NCI-H226 (cell line): ENCODE measurements at places on chromosomes 3 and 15.

DNA sequence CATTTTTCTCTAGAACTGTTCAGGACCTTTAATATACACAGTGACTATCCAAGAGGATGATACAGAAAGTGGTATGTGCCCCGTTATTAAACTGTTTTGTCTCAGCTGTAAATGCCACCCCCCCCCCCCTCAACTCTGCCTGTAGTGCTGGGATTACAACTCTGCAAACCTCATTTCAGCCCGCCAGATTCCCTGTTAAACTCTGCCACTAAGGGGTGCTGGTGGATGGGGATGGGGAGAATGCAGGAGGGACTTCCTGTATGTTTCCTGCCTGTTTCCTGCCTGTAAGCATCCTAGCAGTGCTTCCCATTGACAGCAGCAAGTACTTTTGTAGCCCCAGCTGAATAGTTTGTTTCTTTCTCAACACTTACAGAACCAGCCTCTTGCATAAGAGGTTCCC, 301.7 kb upstream of the RORA start:
- DNase-seq = peak; percentile 22

DNA sequence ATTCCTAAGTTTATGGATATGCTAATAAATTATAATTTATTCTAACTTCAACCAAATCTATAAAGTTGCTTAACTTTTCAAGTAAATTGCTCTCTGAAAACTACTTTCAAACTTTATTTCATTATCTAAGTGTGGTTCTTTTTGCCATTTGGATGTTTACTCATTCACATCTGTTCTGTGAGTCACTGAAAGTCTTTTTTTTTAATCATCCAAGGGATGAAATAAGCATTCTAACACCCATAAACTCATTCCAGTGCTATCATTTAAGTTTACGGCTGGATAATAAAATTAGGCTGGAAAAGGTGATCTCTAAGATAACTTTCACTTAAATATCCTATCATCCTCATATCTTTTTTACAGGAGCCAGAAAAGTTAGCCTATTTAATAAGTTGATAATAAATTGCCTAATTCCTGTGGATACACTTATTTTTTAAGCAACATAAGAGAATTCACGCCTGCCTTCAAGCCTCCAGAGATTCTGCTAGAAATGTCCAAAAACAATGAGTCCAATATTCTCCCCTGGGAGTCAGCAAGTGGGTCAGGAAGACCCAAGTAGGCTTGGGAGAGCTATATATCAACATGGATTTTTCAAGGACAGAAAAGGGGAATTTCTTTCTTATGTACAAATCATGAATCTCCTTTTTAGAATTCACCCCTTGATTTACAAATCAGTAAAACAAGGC, 25.8 kb downstream of the SCG3 start:
- DNase-seq = no peak

DNA sequence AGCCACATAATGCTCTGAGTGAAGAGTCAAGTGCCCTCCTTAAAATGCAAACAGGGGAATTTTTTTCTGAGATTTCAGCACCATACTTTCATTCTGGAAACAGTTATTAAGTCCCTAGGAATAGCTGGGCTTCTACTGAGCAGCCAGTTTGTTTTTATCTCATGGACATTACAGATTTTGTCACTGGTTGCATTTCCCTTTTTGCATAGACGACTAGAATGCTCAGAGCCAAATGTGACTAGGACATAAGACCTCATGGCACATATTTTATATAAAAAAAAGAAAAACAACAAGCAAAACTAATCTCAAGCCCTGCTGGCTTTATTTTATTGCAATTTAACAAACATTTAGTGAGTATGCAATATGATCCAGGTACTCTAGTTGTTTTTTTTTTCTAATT, 112.7 kb upstream of the NANOGP8 start:
- no peak for DNase-seq

DNA sequence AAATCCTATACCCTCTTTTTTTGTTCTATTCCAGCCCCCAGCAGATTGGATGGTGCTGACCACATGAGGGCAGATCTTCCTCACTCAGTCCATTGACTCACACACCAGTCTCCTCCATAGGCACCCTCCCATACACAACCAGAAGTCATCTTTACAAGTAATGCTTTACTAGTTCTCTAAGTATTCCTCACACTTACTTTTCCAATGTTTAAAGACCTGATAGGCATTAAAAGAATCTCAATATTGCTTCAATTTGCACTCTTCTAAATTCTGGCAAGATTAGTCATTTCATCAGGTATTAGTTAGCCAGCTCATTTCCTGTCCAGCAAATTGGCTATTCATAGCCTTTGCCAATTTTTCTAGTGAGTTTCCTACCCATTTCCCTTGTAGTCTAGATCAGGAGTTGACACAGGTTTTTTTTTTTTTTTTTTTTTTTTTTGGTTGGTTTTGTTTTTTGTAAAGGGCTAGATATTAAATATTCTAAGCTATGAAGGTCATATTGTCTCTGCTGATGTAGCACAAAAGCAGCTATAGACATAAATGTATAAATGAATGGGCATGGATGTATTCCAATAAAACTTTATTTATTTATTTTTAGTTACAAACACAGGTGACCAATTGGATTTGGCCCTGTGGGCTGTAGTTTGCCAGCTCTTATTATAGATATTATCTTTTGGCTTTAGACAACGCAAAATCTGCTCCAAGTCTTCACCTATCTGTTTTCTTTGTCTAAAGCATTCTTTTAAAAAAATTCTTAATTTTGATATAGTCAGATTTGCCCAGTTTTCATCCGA, 76.1 kb downstream of the ABHD5 start:
- peak; percentile 52 for DNase-seq

- DNase-seq = no peak
These were observed 32.6 kb downstream of the PPCDC start for GRCh38 chr15:75056036-75056435.

- DNase-seq = no peak
These were observed 4.3 kb downstream of the CHAC1 start for GRCh38 chr15:40957581-40958051.

DNA sequence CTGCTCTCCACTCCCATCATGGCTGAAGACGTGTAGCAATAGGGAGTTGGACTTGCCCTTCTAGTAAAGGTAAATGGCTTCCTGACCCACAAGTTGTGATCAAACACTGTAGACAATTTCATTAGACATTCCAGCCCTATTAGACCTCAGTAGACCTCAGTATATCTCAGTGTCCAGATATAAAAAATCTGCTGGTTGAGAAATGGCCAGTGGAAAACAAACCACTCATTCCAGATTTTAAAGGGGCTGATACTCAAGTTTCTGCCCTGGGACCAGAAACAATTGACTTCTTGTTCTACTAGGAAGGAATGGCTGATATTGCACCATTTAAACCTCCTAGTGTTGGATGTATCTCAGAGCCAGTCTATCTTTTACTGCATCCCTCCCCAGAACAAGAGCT, 613.2 kb downstream of the PDCD6IP start:
- no peak for DNase-seq

DNA sequence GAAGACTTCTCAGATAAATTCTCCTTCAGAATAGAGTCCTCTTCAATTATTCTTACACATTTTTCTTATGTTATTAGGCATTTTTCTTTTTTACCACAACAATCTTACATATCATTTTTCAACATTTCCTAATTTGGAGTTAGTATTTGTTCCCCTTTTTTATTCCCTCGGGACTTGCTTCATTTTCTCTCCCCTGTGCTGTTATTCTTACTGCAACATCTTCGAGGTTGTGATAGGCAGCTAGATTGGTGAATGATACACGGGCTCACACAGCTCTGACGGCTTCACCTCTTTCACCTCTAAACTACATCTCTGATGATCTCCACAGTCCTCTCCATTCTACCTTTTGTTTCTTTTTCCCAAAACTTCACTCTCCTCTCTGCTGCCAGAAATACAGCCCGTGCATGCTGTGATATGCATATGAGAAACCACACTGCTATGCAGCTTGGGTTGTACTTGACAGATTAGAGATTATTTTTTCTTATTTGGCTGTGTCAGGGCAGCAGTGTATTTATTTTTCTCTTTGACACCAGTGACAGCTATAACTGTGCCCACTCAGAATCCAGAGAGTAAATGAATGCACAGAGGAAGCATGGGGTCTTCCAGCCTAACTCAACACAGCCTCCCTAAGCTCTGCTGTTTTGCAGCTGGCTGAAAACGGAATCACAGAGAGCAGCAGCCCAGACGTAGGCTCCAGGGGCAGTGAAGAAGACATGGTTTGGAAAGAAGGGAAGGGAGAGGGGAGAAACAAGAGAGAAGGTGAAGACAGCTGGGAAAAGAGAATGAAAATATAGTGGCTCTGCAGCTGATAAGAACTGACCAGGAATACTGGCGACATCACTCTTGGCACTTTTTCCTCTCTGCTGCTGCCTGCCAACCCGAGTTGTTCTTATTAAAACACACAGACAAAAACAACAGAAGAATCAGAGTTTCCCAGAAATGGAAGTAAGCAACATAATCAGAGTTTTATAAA, 61.8 kb downstream of the SLC9A9 start:
- peak; percentile 56 for DNase-seq

GRCh38 chr3:155182467-155182866, 102.3 kb downstream of the MME start:
- no peak for DNase-seq
